ENCODE measurements at places on chromosomes 11 and 22.

DNA sequence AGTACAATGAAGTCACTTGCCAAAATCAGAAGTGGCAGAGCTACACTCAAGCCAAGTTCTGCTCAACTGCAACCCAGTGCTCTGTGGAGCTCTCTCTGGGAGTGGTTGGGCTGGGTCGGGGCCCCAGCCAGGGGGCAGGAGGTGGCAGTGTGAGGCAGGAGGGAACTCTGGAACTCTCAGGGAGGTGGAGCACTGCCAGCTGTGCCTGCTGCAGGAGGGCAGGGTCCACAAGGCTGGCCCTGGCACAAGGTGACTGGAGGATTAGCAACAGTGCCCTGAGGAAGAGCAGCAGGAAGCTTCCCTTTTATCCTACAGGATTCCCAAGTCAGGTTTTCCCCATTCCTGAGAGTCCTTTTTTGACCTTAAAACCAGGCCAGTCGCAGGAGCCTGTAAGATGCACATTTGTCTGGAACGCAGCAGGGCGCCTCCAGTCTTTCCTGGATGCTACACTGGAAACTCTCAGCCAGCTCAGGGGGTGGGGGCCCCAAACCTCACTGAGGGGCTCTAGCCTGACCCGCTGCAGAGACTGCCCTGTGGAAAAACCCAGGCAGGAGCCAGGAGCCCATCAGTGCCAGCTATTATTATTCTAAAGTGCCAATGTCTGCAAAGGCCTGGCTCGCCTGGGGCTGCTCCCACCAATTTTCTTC, 31.8 kb downstream of the DKK3 start:
- peak; percentile 46 for DNase-seq

GRCh38 chr11:832529-833113, at the start of gene CD151:
Gene CD151 (plus strand): TSS chr11:832952. CDS start chr11:836070, 3,118 bp downstream.
- DNase-seq, result no peak

GRCh38 chr22:30882184-30882717, 86.3 kb downstream of the MORC2 start:
- DNase-seq, result no peak

DNA sequence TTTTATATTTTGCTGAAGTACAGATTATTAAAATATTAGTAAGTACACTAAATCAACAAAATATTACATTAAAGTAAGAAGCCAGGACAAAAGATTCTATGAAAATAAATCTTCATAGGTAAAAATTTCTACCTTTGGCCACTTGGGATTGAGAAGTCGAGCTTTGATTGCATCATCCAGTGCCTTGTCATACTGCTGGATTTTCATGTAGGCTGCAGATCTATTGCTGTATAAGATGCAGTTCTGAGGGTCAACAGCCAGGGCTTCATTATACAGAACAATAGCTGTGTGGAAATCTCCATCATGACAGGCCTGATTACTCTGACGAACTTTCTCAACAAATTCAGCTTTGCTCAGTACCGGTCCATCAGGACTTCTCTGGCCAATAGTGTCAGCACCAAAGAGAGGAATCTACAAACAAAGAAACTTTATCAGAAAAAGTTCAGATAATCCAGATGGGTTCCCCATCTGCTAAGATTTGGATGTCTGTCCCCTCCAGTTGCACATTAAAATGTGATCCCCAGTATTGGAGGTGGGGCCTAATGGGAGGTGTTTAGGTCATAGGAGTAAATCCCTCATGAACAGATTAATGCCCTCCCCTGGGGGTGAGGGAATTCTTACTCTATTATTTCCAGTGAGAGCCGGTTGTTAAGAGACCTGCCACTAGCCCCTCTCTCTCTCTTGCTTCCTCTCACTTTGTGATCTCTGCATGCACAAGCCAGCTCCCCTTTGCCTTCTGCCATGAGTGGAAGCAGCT, 50.0 kb downstream of the TTC28 start:
- DNase-seq, result no peak

- no peak for DNase-seq
These were observed 4.7 kb upstream of the RAD9A start for GRCh38 chr11:67387069-67387468.

DNA sequence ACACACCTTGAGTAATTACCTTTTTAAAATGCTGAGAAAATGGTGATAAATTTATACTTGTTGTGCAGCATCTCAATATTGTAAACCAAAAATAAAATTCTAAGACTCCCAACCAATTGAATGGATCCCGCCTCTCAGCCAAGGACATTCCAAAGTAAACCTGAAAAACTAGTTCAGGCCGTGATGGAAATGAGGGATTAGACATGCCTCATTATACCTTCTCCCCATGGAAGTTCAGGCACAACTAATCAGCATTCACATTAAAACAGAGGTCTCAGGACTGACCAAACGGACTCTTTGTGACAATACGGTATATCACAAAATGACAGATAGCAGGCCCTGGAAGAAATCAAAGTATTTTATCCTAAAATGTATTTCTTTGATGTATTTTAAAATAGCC, 907.4 kb upstream of the RAG2 start:
- DNase-seq, result no peak

- peak; percentile 69 for DNase-seq
These were observed 6.0 kb upstream of the SLC35C1 start for GRCh38 chr11:45798793-45799441.

DNA sequence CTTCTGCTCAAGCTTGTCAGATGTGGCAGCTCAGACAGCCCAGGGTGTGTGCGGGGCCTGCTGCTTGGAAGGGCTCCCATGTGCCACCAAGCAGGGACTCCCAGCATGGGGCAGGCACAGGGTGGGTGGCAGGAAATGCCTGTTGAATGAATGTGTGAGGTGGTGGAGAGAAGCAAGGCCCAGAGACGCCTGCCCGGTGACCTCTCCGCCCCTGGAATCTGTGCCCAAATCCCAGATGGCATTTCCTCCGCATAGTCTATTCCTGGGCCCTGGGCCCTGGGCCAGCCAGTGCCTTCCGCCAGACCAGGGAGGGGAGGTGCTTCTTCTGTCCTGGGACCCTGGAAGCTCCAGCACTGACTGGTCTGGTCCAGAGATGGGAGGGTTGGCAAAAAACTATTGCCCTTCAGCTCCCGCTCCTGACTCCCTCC, 3.7 kb downstream of the CST6 start:
- DNase-seq, result no peak

GRCh38 chr22:31588970-31589675, 72.9 kb downstream of the PISD start:
- DNase-seq, result no peak

GRCh38 chr22:19823191-19823901, 31.3 kb downstream of the GNB1L start:
- DNase-seq, result no peak

GRCh38 chr11:36463781-36464180, 46.3 kb downstream of the TRAF6 start:
- DNase-seq, result peak; percentile 87

DNA sequence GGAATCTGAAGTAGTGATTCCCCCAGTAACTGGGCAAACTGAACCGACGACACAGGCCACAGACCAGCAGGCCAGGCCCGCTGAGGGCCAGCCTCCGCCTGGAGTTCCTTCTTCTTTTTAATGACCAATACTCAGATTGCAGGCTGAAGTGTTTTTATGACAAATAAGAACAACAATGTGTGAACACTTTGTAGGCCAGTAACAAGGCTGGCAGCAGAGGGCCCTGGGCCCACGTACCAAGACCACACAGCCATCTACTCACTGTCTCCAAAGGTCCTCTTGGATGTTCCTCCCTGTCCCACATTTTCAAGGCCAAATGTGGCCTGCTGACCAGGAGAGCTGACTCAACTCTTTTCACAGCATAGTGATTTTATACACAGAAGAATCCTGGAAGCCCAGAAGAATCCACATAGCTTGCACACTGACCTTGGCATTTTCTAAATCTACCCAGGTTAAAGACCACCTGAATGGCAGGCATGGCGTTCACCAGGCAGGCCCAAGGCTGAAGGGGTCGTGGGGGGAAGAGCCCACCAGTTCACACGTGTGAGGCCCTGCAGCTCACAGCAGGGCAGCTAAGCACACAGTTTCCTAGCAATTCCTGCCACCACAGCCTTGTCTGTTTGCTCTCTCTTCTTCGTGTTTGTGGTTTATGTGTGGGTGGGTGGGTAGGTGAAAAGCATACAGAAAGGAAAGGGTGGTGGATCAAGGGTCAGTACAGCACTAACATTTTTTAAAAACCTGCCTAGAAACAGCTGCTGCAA, 13.3 kb downstream of the SMCO4 start:
- no peak for DNase-seq

- peak; percentile 44 for DNase-seq
These were observed at the start of gene GRK3 for GRCh38 chr22:25564320-25564978. Gene GRK3 (plus strand): TSS chr22:25564675. CDS start chr22:25565041, 366 bp downstream.

GRCh38 chr11:29005401-29005980, 897.3 kb downstream of the METTL15 start:
- no peak for DNase-seq

- no peak for DNase-seq
These were observed 35.2 kb upstream of the SCUBE2 start for GRCh38 chr11:9126636-9127035.

- peak; percentile 42 for DNase-seq
These were observed 10.2 kb downstream of the PACS1 start for GRCh38 chr11:66080055-66080817.

DNA sequence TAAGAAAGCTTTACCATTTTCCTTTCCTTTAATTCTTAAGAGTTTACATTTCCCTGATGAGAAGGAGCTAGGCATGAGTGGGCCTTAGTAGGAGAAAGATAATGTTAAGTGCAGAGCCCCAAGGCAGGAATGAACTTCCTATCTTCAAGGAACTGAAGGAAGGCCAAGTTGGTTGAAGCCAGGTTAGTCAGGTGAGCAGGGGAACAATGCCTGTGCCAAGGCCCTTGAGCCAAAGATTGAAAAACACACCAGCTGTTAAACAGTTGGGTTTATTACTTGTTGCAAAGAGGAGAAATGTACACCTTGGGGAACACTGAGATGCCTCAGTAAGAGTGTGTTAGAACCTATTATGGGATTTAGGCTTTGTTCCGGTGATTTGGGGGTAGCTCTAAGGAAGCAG, 10.0 kb downstream of the CNTF start:
- no peak for DNase-seq

- DNase-seq, result no peak
These were observed 16.1 kb upstream of the PCF11 start for GRCh38 chr11:83140691-83141455.

GRCh38 chr11:108902027-108902469, 237.2 kb downstream of the DDX10 start:
- no peak for DNase-seq

GRCh38 chr11:119664063-119664572, 64.9 kb downstream of the NECTIN1 start:
- no peak for DNase-seq

DNA sequence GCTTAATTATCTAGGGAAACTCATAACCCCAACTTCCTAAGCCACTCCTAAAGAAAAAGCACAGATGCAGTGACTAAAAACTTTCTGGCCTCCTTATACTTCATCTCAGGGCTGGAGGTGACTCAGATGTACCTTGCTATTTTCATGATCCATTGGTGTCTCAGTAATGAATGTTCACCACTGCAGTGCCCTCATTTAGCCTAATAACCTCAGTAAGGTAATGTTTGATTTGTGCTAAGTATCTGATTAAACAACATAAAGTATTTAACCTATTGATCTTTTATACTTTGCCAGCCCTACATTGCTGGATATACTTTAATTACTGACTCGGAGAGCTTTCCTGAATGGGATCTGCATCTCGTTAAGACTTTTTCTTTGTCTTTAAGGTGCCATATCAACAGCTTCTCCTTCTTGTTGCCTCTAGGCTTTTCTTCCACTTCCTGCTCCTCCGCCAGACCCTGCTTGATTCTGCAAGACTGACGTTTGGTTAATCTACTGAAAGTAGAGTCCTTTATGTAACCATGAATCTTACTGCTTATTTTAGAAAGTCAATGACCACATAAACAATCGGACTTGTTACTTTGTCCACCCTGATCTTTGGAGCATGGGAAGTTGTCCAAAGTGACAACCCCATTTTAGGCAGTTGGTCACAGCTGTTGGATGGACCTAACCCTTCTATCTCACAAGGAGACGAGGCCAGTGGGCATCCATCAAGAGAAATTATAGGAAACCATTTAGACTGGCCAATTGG, 303.0 kb downstream of the ST3GAL4 start:
- DNase-seq, result no peak

DNA sequence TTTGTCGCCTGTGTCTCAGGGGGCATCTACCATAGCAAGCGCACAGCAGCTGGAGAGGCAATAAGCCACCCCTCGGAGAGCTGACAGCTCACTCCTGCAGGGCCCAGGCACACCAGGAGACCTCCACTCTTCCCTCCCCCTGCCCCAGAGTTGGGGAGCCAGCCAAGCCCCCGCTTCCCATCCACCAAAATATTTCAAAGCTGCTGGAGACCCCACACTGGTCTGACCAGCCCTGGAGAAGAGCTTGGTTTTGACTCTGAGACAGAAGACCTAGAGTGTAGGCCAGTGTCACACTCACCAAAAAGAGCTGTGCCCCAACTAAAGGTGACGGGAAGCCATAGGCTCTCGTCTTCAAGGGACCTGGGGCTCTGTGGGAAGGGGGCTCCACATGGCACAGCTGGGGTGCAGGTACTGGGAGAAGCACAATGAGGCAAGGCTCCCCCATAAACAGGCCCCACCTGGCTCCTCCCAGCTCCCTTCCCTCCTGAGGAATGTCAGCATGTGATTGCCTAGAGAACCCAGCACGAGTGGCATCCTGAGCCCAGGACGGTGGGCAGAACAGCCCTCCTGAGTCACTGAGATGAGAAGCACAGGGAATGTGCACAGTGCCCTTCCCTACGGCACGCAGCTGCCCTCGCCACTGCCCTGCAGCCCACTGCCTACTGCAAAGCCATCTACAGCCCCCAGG, 5.8 kb upstream of the GNAZ start:
- no peak for DNase-seq

- DNase-seq, result no peak
These were observed 789 bp upstream of the LRRC55 start for GRCh38 chr11:57180964-57181363.

- DNase-seq, result peak; percentile 41
These were observed 61.5 kb downstream of the SYN3 start for GRCh38 chr22:32996702-32997101.

DNA sequence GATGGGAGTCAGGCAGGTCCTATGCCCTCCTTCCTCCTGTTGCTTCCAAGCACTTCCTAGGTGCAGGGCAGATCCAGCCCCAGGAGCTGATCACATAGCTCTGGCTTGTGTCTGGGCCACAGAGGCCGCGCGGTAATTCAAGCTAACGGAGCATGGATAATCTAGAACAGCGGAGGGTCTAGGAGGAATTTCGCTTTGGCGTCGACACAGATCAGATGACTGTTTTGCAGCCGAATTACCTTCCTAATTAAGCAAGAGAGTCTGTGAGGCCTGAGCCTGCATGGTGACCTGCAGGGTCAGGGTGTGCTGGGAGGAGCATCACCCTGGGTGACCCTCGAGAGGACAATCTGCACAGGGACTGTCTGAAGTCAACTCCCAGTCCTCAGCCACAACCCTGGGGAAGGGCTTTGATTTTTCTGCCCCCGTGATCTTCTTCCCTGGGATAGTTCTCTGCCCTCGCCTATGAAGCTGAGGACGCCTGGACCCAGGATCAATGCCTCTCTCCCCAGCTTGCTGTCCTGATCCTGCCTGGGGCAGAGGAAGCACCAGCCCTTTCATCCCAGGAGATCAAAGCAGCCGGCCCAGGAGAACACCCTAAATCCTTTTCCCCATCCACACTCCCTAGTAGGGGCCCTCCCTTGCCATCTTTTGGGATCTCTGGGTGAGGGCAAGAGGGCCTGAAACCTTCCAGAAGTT, 11.0 kb downstream of the NECTIN1 start:
- DNase-seq, result no peak

- no peak for DNase-seq
These were observed 180.3 kb downstream of the EFCAB6 start for GRCh38 chr22:43631846-43632245.
